ENCODE measurements at places on chromosomes 6 and 20.

- DNase-seq, result no peak
Measured at GRCh38 chr6:21582651-21583050, 10.9 kb upstream of the SOX4 start.

DNA sequence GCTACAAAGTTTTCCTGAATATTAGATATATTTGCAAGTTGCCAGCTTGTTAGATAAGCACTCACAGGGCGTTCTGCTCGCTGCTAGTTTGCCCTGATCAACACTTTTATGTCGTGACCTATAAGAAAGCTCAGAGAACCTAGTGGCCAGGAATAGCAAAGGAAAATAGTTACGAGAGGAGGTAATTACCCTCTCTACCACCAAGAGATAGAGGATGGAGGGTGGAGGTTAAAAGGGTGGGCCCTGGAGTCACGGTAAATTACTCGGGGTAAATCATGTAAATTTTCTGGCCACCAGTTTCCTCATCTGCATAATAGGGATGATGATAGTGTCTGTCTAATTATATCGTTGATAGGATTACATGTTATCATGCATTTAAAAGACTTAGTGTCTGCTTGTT is 87.2 kb downstream of the JPH2 start:
- no peak for DNase-seq

- DNase-seq, result no peak
Measured at GRCh38 chr6:53391170-53391569, 42.4 kb upstream of the ELOVL5 start.

- no peak for DNase-seq
Measured at GRCh38 chr20:3828798-3829197, 8.5 kb downstream of the AP5S1 start.

DNA sequence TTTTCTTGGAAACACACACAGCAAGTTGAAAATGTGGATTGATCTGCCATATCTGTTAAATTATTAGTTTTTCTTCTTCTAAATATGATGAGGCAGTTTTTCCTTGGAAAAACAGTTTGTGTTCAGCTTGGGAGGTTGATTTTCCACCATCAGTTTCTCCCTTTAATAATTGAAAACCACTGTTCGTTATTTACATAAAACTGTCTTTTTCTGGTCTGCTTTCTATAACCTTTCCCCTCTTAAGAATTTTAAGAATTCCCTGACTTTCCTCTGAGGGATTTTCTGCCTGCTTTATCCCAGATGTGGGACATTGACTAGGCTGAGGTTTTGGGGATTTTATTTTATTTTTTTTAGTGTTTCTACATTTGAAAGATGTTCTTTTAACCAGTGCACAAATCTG is 27.2 kb downstream of the DSE start:
- no peak for DNase-seq

DNA sequence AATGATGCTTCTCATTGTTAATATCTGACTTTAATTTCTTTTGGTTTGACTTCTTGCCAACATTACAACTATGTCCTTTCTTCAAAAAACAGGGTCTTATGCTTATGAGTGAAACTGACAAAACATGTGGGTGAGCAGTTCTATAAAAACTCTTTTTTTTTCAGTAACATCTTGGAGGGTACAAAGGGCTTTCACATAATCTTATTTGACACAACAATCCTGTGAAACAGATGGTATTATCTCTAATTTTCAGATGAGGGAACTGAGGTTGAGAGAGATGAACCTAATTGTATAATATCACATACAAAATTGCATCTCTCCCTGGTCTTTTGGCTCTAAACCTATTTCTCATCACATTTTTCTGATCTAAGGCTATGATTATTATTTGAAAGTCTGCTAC is 38.3 kb downstream of the MAPK14 start:
- DNase-seq, result no peak

GRCh38 chr6:73532293-73532692 is 11.5 kb upstream of the EEF1A1 start:
- no peak for DNase-seq

DNA sequence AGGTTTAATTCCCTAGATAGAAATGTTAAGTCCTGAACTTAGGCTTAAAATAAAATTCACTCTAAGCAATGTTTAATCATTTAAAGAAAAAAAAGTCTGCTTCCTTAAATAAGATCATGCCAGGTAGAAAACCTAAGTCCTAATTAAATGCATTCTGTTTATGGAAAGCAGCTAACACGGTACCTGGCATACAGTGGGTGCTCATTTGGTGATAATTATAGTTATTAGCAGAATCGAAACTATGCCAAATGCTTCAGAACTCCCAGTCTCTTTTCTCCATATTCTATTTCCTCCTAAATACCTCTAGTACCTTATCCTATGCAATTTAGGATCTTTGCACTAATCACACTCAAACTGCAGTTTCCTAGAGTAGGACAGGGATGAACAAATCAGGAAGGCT is 331.8 kb downstream of the EPHA7 start:
- no peak for DNase-seq

DNA sequence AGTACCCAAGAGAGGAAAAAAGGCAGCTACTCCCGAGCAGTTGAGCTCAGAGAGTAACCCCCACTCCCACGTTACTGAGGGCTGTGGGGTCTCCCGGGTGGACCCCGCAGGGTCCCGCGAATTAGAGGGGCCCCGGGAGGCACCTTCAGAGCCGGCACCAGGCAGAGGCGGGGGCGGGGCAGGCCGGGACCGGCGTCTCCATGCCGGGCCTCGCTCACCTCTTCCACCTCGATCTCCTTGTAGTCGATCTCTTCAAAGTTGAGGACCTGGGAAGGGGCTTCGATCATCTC is 381 bp downstream of the MAP3K7 start:
- DNase-seq, result peak; percentile 31

DNA sequence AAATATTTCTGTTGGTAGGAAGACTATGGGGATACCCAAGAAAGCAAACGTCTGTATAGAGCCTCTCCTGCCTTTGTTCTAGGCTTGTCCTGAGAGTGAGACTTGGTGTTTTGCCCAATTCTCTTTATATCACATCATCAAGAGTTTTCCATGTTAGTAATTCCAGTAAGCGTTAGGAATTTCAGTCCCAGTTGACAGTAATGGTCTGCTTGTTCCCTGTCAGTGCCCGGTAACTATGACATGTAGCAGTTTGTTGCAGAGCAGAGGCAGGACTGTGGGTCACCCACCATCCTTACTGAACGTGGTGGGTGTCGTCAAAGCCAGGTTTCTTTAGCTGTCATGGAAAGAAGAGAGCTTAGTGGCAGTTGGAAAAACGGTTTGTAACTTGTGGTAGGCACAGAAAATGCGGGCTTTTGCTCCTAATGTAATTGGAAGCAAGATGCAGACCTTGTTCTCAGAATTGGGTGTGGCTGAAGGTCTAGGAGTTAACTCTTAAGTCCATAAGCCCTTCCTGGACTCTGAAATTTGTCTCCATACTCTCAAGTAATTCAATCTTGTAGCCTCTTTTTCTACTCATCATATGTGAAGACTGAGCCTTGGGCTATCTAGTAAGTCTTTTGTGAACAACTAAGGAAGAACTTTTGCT is 188.8 kb downstream of the TMEM242 start:
- no peak for DNase-seq

DNA sequence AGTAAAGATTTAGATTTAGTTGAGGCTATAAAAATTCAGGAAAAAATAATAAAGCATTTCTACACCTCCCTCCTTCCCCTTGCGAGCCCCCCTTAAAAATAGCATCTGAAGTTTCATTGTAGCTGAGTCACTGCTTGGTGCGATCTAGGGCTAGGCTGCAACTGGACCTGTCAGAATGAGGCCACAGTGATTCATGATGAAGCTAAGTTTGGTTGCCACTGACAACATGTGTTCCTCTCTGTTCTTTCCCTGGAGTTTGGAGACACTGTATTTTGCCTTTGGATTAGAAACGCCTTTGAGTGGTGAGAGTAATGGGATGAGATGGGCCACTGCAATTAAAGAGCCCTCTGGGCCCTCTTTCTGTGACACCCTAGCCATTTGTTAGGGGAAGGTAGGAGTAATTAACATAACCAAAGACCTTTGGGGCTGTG is 334.1 kb downstream of the NRN1 start:
- DNase-seq, result no peak

GRCh38 chr6:10553871-10554270 is 32.7 kb downstream of the GCNT2 start:
- DNase-seq, result no peak

DNA sequence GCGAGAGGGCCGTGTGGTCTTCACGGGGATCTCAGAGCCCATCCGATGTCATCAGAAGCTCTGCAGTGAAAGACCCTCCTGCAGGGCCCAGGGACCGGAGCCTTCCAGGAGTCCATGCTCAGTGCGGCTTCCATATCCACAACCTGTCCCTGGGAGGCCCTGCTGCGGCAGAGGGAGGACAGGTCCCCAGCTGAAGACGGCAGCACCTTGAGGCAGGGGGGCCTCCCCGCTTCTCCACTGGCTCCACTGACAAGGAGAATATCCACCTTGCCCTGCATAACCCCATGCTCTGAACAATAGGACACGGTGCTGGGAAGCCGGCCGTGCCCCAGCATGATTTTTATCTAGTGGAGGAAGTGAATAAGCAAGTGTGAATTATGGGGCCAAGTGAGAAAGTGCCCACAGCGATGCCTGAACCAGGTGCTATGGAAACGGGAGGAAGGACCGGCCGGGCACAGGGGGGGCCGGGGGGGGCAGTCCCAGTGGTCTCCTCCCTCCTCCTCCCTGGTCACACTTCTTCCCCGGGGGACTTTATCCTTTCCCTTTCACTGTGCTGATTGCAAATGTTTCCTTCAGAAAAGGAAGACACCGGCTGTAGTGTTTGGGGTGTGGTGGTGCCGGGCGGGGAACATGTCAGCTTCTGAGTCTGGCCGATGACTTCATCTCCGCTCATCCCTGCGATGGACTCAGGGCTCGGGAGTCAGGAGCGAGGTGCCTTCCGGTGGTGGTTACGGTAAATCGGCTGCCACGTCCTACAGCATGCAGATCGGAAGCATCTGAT is 225.1 kb downstream of the ERMARD start:
- DNase-seq, result no peak

GRCh38 chr20:13340088-13340487 is 119.0 kb downstream of the ISM1 start:
- no peak for DNase-seq

GRCh38 chr6:156306531-156306930 is 470.6 kb upstream of the ARID1B start:
- no peak for DNase-seq

GRCh38 chr6:144075875-144076274 is 19.5 kb downstream of the SF3B5 start:
- DNase-seq, result no peak

- DNase-seq, result no peak
Measured at GRCh38 chr6:41757271-41757670, 10.1 kb upstream of the PGC start.

DNA sequence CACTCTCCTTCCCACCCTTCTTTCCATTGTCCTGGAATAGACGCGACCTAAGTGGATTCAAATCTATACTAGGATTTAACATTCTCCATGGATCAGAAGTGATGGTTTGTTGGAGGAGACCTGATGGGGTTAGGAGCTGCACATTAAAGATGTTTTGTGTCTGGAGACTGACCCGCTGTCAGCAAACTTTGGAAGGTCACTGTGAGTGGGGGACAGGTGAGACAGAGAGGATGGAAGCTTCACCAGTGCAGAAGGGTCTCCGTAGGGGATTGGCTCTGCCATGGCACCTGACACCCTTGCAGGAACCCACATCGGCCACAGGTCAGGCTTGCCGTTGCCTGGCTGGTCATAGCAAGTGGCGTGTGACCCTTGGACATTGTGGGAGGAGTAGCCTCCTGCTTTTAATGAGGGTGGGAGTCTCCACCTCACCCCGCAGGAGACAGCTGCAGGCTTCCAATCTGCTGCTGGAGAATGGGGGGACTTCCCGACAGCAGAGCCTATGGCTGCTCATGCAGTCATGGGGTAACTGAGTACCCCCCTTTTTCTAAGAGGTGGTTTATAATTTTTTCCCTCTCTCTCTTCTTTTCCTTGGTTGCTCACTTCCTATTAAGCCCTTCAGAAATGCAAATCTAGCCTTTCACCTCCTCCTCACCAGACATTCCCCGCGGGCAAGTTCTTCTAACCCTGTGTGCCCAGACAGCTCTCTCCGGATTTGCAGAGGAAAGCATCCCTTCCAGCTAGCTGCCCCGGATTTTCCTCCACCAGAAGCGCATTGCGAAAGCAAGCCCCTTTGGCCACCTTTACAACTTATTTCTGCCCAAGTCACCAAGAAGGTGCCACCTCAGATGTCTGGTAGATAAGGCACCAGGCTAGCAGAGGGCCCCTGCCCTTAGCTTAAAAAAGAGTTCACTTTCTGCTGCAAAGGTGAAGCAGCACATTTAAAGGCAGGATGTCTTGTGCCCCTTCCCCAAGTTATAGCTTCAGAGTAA is 53.5 kb downstream of the DACT2 start:
- DNase-seq, result no peak

GRCh38 chr6:131628726-131629125 is 684 bp upstream of the MED23 start:
- no peak for DNase-seq

DNA sequence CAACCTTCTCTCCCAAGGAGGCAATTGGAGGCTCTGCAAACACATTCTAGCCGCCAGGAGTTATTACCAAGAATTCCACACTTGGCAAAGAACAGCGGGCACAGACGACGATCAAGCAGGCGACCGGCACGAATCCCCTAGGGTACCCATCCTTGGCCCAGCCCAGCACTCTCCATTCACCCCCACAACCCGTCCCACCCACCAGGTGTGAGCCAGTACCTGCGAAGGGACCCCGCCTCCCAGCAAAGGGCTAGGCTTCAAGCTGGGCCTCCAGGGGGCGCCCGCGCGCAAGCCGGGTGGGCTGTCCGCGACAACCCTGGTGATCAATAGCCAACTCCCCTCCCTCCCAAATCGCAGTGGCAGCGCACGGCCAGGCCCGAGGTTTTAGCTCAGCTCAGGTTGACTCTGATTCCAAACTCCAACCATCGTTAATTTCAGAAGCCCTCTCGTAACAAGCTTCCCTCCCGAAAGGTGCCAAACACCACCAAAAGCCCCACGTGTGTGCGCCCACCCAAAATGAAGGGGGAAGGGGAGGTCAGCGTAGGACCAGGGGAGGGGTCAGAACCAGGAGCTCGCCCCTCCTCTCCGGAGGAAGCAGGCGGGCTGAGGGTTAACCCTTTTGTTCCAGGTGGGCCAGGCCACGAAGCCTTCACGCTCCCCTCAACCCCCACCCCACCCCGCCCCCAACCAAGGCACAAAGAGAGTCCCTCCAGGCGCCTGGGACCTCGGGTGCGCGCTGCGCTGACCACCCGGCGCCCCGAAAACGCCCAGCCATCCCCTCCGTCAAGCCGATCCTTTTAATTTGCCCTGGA is 2.1 kb downstream of the SALL4 start:
- peak; percentile 26 for DNase-seq

DNA sequence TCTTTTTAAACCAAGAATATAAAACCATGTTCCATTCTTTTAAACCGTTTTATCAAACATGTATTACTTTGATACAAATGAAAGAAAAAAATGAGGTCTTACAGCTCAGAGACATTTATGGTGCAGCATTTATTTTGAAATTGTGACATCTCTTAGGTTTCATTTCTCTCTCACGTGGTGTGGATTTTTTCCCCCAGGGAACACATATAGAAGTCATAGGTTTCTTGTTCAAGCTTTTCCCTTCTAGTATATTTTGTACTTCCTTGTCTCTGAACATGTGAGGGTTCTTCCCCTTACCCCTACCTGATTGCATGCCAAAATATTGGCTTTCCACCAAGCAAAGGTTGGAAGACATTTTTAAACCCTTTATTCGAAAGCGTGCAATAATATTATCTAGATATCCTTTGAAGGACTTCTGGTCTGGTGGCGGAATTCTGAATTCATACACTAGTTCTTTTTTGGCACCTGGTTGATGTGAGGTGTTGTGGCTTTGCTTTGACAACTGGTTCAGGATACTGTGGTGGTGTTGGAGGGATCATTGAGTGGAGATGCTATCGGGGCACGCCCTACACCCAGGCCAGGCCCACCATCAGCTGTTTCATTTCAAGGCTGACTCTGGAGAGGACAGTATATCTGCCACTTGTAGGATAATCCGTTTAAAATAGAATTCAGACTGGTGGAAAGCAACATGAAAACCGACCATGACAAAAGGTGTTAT is 5.6 kb upstream of the FAM50B start:
- DNase-seq, result no peak

All from activated T-helper 9 cell treated with anti-CD3 and anti-CD28 coated beads, Interleukin-2, amount 50 U/mL, for 16 hours (primary cell).